A549 treated with CORT108297 at 1 μM for 4 hours (cell line): ENCODE measurements at places on chromosomes 4 and X. TPM values are rescaled to one million over a fixed set of nuclear protein-coding genes. Genes with fewer than 3 reads are reported as not detected.

SRPX2 gene
- 2.3 to 2.9 TPM (median 2.4 TPM) in 5 replicates for total RNA-seq

ALG13 gene
- 50.5 to 71.2 TPM (median 55.3 TPM) in 5 replicates for total RNA-seq

ANKRD50 gene
- 3.8 to 5.6 TPM (median 5.2 TPM) in 5 replicates for total RNA-seq

MFAP3L gene
- total RNA-seq, result 4.1 to 5.4 TPM (median 4.5 TPM) in 5 replicates

IL21 gene
- not detected in 5 replicates for total RNA-seq

C1QTNF7 gene
- total RNA-seq, result not detected in 5 replicates

UGT8 gene
- total RNA-seq, result 0.16 to 0.22 TPM (median 0.18 TPM) in 5 replicates

SPATA18 gene
- 3.5 to 5.6 TPM (median 4.3 TPM) in 5 replicates for total RNA-seq
